ENCODE measurements at places on chromosomes 1 and 21.

DNA sequence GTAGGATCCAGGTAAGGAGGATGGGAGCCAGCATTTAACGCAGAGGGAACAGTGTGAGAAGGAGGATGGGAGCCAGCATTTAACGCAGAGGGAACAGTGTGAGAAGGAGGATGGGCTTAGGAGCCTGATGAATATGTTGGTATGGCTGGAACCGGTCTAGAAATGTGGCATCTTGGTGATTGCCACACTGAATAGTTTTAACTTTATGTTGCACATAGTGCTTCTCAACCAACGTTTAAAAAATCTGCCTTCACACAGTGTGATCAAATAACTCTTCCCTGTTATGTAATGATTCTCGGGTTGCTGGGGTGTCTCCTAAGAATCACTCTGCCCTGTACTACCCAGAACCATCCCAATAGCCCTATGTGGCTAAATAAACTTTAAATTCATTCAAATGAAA, 146.9 kb upstream of the DUSP10 start:
- DNase-seq = no peak

DNA sequence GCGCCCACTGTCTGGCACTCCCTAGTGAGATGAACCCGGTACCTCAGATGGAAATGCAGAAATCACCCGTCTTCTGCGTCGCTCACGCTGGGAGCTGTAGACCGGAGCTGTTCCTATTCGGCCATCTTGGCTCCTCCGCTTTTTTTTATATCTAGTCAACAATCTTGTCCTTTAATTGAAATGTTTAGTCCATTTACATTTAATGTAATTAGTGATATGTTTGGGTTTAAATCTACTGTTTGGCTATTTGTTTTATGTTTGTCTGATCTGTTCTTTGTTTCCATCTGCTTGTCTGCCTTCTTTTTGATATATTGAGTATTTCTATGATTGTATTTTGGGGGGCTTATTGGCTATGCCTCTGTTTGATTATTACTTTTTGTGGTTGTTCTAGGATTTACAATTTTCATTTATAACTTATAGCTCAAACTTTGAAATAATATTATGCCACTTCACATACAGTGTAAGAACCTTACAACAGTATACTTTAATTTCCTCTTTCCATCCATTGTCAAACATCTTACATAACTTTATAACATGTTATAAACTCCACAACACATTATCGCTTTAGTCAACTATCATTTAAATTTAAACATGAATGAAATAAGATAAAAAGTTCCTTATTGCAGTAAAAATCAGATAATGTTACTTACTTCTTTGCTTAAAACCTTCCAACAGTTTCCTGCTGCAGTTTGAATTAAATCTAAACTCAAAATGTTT, 16.5 kb upstream of the RYR2 start:
- no peak for DNase-seq

DNA sequence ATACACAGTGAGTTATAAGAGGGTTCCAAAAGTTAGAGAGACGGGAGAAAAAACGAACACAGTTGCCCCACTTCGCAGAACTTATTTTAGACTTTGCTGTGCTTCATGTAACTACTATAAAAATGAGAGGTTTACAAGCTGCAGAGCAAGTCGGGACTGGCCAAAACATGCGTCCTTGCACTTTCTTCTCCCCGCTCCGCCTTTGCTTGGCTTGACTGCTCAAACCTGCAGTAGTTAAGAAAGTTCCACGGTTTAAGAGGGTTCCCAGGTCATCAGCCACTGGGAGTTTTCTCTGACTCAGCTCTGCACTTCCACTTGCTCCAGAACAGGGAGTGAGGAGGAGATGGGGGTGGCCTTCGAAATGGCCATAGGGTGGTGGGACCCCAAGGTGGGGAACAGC, 36.2 kb downstream of the CLIC6 start:
- no peak for DNase-seq

DNA sequence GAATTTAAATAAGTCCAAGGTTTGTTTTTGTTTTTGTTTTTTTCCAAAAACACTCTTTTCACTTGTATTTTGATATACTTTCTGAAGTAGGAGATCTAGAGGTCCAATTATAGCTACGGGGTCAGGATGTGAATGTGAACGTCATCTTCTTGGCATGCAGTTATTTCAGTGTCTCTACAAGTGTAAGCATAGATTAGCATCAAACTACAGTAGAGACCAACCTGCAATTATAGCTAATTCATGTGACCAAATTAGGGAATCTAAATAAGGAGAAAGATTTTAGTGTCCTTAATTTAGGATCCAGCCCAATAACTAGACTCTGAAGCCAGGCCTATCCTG, 107.3 kb upstream of the PALMD start:
- no peak for DNase-seq

GRCh38 chr1:212482637-212483441, 50.1 kb downstream of the NENF start:
- no peak for DNase-seq

DNA sequence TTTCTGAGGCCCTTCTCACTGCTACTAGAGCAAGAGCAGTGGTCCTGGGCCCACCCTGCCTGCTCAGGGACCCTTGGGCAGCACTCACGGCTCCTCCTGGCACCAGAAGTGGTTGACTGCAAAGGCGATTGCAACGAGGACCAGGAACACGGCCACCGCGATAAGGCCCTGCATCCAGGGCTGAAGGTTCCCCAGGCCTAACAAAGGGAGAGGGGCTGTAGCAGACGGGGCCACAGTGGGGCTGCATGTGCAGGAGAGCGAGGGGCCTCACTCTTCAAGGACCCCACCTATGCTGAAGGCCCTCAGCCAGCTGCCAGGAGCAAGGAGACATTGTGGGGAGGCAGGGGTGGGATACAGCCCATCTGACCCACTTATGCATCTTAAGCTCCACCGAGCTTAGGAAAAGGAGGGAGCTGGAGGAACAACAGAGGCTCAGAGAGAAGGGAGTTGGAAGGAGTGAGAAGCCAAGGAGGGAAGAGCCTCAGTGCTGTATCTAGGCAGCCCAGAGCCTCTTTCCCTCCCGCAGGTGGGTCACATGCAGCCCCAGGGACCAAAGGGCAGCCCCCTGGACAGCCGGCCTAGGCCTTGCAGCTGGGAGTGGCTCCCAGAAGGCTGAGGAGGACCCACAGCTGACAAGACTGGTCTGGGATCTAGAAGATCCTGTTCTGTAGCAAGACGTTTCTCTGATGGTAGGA, 2.5 kb downstream of the PDZK1IP1 start:
- DNase-seq = no peak

- DNase-seq = no peak
Measured at GRCh38 chr1:17360272-17360956, 11.6 kb upstream of the PADI6 start.

- DNase-seq = no peak
Measured at GRCh38 chr1:1112237-1112985, 3.5 kb downstream of the C1orf159 start.

DNA sequence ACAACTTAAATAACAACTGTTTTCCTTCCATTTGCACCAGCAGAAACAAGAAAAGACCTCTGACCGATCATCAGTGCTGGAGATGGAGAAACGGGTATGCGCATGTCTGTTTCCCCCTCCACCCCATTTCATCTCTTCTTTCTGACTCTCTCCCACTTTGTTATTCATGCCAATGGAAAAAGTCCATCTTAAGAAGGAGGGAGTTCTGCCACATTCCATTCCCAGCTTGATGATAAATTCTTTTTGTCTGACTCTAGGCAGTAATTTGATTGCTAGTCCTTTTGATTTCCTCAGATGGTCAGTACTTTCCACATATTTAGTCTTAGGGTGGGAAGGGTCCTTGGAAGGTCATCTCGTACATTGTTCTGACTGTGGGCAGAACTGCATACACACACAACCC, 142.5 kb downstream of the SYT2 start:
- no peak for DNase-seq

GRCh38 chr1:84869720-84870119, 23.3 kb downstream of the LPAR3 start:
- no peak for DNase-seq

DNA sequence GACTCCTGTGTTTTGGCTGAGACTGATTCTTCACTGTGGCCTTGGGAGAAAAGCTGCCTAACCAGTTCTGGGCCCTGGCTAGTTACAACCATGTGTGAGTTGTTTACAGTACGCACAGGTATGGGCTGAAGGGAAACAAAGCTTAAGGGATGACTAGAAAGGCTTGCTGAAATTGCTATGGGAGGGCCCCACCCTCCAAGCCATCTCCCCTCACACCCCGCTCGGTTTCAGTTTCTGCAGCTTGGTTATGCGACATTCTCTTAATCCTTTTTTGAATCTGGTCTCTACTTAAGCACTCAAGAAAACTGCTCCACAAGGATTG, 43.1 kb downstream of the PBX1 start:
- no peak for DNase-seq

GRCh38 chr1:8171751-8172464, 145.8 kb upstream of the ERRFI1 start:
- no peak for DNase-seq

- no peak for DNase-seq
Measured at GRCh38 chr1:245698860-245699259, 544.1 kb downstream of the KIF26B start.

DNA sequence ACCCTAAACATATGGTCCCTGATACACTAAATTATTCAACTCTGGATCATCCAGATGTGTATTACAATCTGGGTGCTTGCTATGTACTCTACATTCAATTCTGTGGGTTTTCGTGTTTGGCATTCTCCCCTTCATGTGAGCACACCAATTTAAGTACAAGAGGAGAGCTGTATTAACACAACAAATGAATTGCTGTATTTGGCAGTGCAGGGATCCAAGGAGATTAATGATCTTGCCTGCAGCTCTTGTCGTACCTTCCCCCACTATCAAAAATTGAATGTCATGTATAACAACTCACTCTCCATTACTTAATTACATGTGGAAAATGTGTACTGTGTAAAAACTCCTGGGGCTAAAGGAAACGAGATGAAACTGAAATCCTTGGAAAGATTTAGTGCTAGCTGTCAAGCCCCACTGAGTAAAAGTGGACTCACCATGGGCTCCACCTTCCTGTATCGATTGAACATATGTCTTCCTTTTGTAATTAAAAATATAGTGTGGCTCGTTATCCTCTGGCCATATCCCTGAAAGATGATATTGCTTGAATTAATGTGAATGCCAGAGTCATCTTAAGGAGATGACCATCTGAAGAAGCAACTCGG, 172.2 kb upstream of the L1TD1 start:
- no peak for DNase-seq

- no peak for DNase-seq
Measured at GRCh38 chr1:14782741-14783591, 184.5 kb downstream of the KAZN start.

GRCh38 chr1:228141226-228142044, 1.4 kb downstream of the GUK1 start:
- DNase-seq = peak; percentile 67

GRCh38 chr1:173865468-173866164, 2.2 kb downstream of the GAS5 start:
- peak; percentile 17 for DNase-seq

- DNase-seq = no peak
Measured at GRCh38 chr1:65170511-65171142, 22.6 kb downstream of the AK4 start.

DNA sequence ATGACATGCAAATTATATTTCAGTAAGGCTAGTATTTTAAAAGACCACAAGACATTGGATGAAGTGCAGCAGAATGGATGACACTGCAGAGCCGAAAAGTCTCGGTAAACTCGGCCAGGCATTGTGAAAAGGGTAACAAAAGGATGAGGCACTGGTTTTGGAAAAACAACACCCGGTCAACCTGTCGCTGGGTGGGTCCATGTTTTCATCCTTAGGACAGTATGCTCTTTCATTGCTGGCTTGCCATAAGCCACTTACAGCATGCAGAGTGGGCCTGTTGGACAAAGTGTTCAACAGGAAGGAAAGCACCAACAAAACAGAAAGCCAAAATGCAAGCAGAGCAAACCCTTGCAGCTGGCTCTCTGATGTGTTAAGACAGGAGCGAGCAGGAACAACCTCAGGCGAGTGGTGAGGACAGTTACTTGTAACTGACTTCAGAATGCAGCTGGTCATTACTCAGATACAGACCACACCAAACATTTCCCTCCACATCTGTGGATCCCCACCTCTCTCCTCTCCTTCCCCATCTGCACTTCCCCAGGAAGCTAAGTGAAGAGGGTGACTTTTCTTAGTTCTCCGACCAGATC, 2.9 kb upstream of the RCAN1 start:
- DNase-seq = no peak

GRCh38 chr1:89279011-89279466, 6.4 kb upstream of the GBP5 start:
- DNase-seq = peak; percentile 75

GRCh38 chr1:65355031-65355712, 45.8 kb downstream of the DNAJC6 start:
- DNase-seq = no peak

DNA sequence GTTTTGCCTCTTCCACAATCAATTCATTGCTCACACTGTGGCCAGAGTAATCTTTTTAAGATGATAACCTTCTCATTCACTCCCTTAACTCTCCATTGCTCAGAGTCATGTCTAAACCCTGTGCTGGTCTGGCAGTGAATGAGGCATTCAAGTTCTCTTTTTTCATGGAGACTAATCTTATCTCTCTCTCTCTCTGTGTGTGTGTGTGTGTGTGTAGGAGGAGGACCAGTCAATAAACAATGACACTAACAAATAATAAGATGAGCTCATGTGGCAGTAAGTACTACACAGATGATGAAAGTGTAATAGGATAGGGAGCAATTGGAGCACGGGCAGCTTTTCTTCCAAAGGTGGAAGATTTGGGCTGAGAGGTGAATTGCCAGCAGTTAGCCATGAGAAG, 122.0 kb upstream of the B3GALT2 start:
- DNase-seq = no peak

DNA sequence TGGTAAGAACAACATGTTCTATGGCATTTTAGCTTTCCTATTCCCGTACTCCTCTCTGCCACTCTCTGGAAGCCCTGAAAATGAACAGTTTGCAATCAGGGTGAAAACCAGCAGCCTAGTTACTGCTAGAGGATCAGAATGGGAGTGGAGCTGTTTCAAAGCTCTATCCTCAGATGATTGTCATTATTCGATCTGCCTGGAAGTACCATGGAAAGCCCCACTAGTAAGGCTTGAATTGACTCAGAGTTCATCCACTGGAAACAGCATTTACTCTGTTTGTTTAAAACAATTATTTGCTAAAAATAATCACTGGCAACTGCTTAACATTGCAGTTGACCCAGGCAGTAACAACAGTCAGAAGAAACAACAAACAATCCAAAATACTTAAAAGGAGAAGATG, 91.2 kb downstream of the USH2A start:
- no peak for DNase-seq

DNA sequence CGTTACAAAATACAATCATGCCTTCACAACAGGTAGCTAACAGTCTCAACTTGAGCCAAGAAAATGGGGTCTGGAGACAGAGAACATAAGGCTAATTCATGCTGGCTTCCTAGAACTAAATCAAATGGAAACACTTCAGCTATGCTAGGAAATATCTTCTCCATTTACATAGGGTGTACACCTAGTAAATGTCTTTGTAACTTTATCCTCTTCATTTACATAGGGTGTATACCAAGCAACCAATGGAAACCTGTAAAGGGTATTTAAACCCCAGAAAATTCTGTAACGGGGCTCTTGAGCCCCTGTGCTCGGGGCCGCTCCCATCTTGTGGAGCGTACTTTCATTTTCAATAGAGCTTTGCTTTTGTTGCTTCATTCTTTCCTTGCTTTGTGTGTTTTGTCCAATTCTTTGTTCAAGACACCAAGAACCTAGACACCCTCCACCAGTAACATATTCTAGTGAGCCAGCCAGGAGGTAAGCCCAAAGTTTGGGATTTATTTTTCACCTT, 19.5 kb upstream of the CYP4X1 start:
- no peak for DNase-seq

GRCh38 chr1:198599749-198600148, 39.1 kb upstream of the PTPRC start:
- DNase-seq = no peak

Measured in CD4-positive, CD25-positive, alpha-beta regulatory T cell (primary cell).